AG10803 (cell line): ENCODE measurements at places on chromosomes 4 and X.
A peak's percentile ranks its signal among the peaks of the same experiment; 100 is the strongest.

GRCh38 chr4:3304831-3305609, 12.2 kb downstream of the RGS12 start:
- DNase-seq: no peak

DNA sequence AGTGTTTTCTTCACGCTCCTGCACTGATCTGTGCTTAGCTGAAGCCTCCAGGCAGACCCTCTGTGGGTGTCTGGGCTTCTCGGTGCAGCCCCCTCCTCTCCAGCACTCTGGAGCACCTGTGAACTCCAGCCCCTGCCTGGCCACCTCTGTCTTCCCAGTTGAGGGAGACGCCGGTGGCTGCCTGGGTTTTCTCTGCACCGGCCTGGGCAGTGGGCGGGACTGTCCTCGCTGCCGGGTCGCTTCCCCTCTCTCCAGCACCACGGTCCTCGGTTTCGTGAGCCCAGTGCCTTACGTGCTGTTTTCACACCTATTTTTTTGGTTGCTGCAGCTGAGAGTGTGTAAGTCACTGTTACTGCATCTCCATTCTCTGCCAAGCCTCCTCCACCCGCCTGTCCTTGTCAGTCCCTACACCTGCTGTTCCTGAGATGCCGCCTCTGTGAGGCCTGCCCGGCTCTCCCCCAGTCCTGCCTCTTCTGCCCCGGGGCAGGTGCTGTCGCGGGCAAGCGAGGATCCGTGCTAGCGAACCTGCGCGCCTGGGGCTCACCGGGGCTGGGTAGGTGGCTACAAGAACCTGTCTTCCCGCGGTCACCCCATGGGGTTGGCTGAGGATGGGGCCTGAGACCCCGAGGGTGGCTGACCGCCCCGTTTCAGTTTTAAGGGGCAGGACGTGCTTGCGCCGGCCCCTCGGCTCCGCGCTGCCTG, 2.4 kb upstream of the FGFRL1 start:
- no peak for DNase-seq

GRCh38 chrX:45900766-45901615, 644.2 kb downstream of the ZNF674 start:
- peak; percentile 70 for DNase-seq

- DNase-seq: peak; percentile 99
These were observed 155.1 kb downstream of the SHROOM3 start for GRCh38 chr4:76589872-76590797.

GRCh38 chrX:151370906-151371305, 26.1 kb upstream of the VMA21 start:
- no peak for DNase-seq

- DNase-seq: no peak
These were observed 187.6 kb downstream of the CBR4 start for GRCh38 chr4:168822481-168822880.

DNA sequence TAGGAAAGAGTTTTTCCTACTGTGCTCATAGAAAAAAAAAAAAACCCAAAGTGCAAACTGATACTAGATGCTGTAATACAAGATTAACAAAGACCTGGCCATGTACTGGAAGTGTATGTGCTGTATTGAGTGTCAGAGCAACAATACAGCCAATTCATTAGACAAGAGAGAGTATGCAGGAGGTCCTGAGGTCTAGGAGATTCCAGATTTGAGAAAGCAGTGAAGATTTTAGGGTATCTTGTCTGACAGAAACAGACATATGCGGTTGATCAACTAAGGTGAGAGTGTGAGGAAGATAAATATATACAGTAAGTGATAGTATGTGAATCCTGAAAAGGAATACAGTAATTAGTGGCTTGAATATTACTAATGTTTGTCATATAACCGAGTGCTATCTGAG, 3.0 kb downstream of the GPR174 start:
- no peak for DNase-seq

- DNase-seq: peak; percentile 9
These were observed 307.3 kb downstream of the RAPGEF2 start for GRCh38 chr4:159410076-159410777.

- no peak for DNase-seq
These were observed 96.2 kb upstream of the ANK2 start for GRCh38 chr4:112953262-112953661.

- no peak for DNase-seq
These were observed 173.4 kb downstream of the RTL9 start for GRCh38 chrX:110531873-110532580.

- peak; percentile 34 for DNase-seq
These were observed 3.0 kb downstream of the LINC00632 start for GRCh38 chrX:140712413-140713173.

GRCh38 chrX:1400742-1401471, 9.0 kb upstream of the SLC25A6 start:
- DNase-seq: no peak
